ENCODE measurements at places on chromosomes 3 and 15. TPM values are rescaled to one million over a fixed set of nuclear protein-coding genes. Genes with fewer than 3 reads are reported as not detected.

Gene PLCL2
- 17.0 TPM for total RNA-seq

Gene MORC1
- not detected for total RNA-seq

Gene OSBPL10
- total RNA-seq: 47.4 TPM

Gene GPR149
- total RNA-seq: not detected

Gene ALS2CL
- 20.6 TPM for total RNA-seq

Gene FGF7
- total RNA-seq: 33.7 TPM

Gene TRAK1
- total RNA-seq: 29.0 TPM

Gene TAGLN3
- total RNA-seq: not detected

Gene RPP25
- 13.1 TPM for total RNA-seq

Gene RTP4
- 7.2 TPM for total RNA-seq

Gene CFAP100
- not detected for total RNA-seq

DNA sequence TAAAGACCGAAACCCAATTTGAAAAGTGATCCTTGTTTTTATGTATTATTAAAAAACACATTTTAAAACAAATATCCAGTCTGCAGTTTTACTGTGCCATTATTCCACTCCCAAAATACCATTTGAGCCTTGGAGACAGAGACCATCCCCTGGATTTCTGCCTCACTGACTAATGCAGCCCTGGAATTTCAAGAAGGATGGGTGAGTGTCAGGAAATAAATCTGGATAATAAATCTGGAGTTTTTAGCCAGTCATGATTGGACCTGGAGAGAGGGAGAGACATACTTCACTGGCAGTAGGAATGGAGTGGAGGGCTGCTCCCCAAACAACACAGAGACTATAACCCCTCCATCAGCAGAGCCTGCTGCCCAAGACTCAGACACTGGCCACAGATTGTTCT, 123.3 kb downstream of the MYLK start:
- DNase-seq: no peak

DNA sequence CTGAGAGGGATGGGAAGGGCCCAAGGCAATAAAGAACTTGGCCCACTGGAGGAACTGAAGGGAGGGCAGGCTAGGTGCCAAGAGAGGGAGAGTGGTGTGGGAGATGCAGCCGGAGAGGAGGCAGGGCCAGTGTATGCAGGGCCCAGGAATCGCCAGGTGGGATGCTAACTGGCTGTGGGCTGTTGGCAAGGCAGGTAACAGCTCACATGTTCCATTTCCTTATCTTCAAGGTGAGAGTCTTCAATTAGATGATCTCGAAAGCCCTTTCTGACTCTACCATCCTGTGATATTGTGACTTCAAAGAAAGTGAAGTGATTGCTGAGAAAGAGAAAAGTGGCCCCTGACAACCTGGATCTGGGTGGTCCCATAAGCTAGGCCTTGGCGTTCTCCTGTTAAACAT, 49.0 kb downstream of the CASR start:
- no peak for DNase-seq

DNA sequence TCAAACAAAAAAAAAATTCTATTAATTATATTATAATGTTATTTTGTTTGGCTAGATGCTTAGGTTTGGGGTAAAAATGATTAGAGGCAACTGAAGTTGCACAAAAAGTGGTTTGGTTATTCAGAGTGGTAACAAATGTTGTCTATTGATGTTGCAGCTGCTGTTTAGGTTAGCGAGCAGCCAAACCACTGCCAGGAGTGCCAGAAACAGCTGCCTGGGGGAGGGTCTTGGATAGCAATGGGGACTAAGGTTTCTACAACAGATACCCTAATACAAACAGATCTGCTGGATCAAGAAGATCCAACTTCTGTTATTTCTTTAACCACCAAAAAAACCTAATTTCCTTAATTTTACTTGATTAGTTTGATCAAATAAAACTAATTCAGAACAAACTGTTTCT, 26.6 kb downstream of the BTLA start:
- DNase-seq: no peak

- no peak for DNase-seq
Measured at GRCh38 chr15:89486726-89487050, 9.7 kb downstream of the RHCG start.

DNA sequence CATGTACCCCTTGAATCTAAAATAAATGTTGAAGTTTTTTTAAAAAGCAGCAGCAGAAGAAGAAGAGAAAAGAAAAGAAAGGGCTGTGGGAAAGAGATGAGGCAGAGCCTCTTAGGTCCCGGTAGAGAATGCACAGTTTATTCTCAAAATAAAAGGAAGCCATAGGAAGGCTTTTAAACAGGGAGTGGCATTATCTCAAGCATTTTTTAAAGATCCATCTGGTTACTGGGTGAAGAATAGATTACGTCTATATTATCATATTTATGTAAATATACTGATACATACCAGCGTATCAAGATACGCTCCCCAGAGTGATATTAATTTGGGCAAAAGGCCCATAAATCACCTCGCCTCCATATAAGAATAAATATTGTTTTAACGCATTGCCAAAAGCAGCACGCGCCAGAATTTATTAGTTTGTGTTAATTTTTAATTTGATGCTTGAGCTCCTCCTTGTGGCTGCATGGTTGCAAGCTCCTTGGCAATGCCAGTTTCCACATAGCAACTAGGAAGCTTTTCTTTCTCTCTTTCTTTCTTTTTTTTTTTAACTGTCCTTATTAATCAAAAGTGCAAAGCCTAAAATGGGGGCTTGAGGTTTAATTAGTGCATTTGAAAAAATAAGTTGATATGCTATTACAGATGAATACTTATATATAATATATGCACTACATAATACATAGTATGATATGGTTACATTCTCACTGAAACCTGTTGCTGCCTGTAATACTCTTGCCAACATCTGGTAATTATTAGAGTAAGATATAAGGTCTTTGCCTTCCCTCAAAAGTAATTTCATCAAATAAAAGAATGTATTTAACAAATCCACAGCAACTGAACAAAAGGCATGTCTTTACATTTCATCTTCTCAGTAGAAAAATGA, 242.8 kb upstream of the UBE2E2 start:
- no peak for DNase-seq

GRCh38 chr3:67685499-67685898, 31.1 kb upstream of the SUCLG2 start:
- DNase-seq: no peak

- DNase-seq: no peak
Measured at GRCh38 chr3:174488527-174488926, 370.6 kb upstream of the NAALADL2 start.

DNA sequence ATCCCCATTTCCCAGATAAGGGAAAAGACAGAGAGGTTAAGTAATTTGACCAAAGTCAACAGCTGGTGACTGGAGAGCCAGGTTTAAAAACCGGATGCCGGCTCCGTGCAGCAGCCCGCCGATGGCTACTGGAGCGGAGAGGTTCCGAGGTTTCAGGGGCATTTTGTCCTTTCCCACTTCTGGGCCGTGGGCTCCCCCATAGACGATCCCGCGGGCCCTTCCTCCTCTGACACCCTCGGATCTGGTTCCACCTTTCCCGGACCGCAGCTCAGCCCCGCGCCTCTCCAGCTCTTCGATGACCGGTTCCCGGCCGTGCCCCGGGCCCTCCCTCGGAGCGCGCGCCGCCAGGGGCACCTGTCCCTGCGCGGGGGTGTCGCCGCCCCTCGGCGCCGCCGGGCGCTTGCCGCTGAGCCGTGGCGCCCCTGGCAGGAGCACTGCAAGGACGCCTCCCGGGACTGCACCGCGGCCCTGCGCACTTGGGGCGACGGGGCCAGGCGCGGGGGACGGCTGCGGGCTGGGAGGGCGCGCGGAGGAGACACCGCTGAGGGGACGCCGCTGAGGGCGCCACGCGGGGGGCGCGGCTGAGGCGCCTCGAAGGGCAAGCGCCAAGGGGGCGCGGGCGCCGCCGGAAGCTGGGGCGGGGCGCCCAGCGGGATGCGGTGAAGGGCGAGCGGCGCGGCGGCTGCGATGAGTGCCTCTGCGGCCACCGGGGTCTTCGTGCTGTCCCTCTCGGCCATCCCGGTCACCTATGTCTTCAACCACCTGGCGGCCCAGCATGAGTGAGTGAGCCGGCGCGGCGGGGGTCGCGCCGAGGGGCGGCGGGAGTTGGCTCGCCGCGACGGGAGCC, at the start of gene TM6SF1:
Gene TM6SF1, plus strand, starts transcription at position 652 of the 847 bp plus-strand sequence. Its CDS starts 36 bp downstream, at position 688.
- DNase-seq: no peak

- no peak for DNase-seq
Measured at GRCh38 chr15:98904544-98904943, 103.0 kb downstream of the PGPEP1L start.

DNA sequence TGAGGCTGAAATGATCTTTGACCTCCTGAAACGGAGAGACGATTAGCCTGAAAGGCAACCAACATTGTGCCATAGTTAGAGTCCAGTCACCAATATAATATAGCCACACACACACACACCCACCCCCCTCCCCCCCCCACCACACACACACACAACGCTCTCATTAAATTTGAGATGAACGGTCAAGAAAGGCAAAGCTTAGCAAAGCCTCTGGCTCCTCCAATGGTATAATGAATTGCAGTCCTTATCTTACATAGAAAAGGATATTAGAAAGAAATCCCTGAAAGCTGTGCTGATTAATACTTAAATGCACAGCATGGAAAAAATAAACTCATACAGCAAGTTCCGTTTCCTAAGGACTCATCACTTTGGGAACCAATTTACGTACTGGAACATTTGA, 876 bp upstream of the ZNF385D start:
- no peak for DNase-seq

DNA sequence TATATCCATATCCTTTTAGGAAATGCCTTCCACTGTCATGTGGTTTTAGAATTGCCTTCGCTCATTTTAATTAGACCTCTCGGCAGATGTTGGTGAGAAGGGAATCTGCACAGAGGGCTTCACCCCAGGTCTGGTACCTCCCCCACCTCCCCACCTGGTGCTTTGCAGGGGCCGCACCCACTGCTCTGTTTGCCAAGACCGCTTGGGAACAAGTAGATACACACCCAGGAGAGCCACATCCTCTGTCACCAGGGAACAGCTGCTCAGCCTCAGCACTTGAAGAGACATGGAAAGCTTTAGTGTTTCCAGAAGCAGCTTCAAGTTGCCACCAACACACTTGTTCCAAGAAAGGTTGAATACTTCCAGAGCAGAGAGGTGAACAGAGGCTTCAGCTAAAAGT, 21.8 kb downstream of the LRRC31 start:
- DNase-seq: no peak

- DNase-seq: no peak
Measured at GRCh38 chr3:76502076-76502475, 537.8 kb upstream of the ROBO2 start.

DNA sequence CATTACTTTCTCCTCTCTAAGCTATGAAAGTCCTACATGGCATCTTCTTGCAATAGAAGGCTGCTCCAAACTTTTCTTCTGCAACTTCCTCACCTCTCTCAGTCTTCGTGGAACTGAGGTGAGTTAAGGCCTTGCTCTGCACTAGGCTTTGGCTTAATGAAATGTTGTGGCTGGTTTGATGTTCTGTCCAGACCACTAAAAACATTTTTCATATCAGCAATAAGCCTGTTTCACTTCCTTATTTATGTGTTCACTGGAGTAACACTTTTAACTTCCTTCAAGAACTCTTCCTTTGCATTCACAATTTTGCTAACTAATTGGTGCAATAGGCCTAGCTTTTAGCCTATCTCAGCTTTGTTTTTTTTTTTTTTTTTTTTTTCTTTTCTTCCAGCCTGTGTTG, 335.3 kb upstream of the NECTIN3 start:
- no peak for DNase-seq

- no peak for DNase-seq
Measured at GRCh38 chr3:175914785-175915184, 1055.7 kb downstream of the NAALADL2 start.

DNA sequence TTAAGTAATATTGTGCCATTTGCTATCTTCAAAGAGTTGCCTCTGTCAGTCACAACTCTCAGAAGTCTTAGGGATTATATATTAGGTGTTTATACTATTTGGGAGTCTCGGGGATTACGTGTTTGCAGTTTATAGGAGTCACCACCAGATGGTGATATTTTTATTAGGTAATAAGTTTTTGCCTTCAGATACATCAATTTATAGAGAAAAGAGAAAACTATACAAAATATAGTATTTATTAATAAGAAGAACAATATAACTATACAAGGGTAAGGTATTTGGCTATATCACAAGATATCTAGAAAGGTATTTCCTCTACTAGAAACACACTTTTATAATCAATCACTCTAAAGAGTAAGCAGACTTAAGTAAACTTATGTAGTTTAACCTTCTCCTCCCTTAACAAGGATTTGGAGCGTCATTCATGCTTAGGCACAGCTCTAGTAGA, 10.7 kb upstream of the DHX36 start:
- DNase-seq: no peak

- no peak for DNase-seq
Measured at GRCh38 chr3:29382409-29382808, 101.5 kb downstream of the RBMS3 start.

- no peak for DNase-seq
Measured at GRCh38 chr15:30941520-30941919, 37.8 kb downstream of the FAN1 start.

- DNase-seq: no peak
Measured at GRCh38 chr3:138373736-138374094, 25.3 kb downstream of the MRAS start.

- no peak for DNase-seq
Measured at GRCh38 chr3:111864821-111865656, 6.0 kb downstream of the PHLDB2 start.

GRCh38 chr3:146187334-146187950, 26.5 kb upstream of the PLOD2 start:
- DNase-seq: no peak

- DNase-seq: no peak
Measured at GRCh38 chr3:76122007-76122406, 336.7 kb upstream of the ZNF717 start.

- DNase-seq: no peak
Measured at GRCh38 chr3:112774293-112774926, 72.3 kb downstream of the CD200R1L start.

DNA sequence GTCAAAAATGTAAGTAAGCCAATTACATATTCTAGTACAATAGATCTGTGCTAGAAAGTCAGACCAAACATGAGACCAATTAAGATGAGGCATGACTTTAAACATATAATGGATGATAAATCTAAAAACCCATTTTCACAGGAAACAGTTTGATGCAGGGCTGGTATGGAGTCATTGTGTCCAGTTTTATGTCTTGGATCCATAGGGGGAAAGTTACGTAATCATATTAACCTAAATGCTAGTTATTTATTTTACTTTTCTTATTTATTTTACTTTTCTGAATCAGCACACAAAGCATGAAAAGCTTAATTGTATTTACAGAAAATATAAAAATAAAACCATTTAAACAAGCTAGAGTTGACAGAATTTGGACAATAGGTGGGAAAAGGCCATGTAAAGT, 26.3 kb upstream of the TMCC1 start:
- no peak for DNase-seq

All from breast epithelium (tissue), 4 donors.